Fibroblast of skin of abdomen (primary cell): ENCODE measurements at places on chromosomes 2 and 18.
A peak's percentile ranks its signal among the peaks of the same experiment; 100 is the strongest.

- DNase-seq: no peak
Observed at GRCh38 chr18:57258131-57258777, 94.1 kb upstream of the ST8SIA3 start.

GRCh38 chr18:62450546-62451410, 72.0 kb upstream of the ZCCHC2 start:
- peak; percentile 36 for DNase-seq

GRCh38 chr2:47546994-47547393, 144.0 kb downstream of the MSH2 start:
- no peak for DNase-seq

DNA sequence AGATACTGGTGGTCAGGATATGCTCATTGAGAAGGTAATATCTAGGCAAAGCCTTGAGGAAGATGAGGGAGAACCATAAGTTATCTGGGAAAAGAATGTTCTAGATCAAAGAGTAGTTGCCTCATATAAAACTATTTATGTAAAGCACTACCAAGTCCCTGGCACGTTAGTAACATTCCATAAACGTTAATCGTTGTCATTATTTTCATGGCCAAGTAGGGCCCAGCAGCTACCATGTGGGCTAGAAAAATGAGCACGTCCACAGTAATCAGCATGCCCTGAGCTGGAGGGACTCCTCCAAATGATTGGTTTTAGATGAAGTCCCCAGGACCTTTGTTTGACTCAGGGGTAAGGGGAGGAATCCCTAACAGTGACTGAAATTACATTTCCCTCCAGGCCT, 32.7 kb upstream of the AFTPH start:
- DNase-seq: peak; percentile 36

- DNase-seq: no peak
Observed at GRCh38 chr2:130385709-130386108, 29.9 kb downstream of the PTPN18 start.

- DNase-seq: no peak
Observed at GRCh38 chr2:158501301-158501700, 44.5 kb downstream of the PKP4 start.

- no peak for DNase-seq
Observed at GRCh38 chr2:187017438-187017837, 168.5 kb upstream of the ZSWIM2 start.

DNA sequence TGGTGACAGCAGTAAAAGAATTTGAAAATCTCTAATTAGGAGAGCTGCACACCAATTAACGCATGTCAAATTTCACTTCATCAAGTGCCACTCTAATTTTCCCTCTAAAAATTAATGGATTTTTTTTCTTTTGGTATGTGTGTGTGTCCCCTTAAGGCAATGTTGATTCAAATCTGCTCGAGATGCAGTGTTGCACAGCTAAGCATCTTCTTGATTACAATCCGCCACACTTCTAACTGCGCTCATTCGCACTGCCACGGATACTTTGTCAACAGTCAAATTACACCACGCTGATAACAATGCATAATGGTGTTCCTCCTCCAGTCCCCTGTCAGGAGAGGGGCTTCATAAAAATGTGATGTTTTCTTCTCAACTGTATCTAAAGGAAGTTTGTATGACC, 261.4 kb downstream of the MEIS1 start:
- no peak for DNase-seq

GRCh38 chr18:3444954-3445353, 5.0 kb upstream of the TGIF1 start:
- no peak for DNase-seq

- DNase-seq: peak; percentile 31
Observed at GRCh38 chr2:23486684-23487075, 101.7 kb downstream of the KLHL29 start.

DNA sequence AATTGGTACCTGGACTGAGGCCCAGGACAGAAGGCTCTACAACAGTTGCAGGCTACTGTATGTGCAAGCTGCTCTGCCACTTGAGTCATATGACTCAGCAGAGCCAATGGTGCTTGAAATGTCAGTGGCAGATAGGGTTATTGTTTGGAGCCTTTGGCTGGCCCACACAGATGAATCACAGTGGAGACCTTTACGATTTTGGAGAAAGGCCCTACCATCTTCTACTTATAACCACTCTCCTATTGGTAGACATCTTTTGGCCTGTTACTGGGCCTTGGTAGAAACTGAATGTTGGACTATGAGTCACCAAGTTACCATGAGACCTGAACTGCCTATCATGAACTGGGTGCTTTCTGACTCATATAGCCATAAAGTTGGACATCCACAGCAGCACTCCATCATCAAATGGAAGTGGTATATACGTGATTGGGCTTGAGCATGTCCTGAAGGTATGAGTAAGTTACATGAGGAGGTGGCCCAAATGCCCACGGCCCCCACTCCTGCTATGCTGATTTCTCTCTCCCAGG, 88.9 kb upstream of the NRXN1 start:
- DNase-seq: no peak

- no peak for DNase-seq
Observed at GRCh38 chr2:232876161-232876977, 6.3 kb downstream of the SNORC start.

GRCh38 chr2:11454824-11455223, 11.1 kb downstream of the E2F6 start:
- no peak for DNase-seq

DNA sequence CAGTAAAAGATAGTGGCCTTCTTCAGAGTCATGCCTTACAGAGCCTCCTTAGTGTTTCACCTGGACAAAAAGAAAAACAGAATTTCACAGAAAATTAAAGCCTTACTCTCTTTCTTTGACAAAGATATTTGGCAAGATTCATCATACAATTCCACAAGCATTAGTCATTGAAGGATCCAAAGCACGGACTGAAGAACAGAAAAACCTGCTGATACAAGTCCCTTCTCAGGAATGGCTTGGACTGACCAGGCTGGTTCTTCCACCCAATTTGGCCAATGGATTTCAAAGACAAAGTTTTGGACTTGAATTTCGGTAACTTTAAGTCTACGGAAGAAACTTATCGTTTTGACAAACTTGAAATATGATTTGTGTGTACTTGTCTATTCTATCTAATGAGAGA, 39.1 kb upstream of the GALNT3 start:
- peak; percentile 67 for DNase-seq

GRCh38 chr2:96258166-96259022, 7.4 kb downstream of the TMEM127 start:
- DNase-seq: no peak

- DNase-seq: no peak
Observed at GRCh38 chr2:218419630-218420216, 800 bp downstream of the VIL1 start.

GRCh38 chr2:7621018-7621814, 704.0 kb downstream of the RNF144A start:
- peak; percentile 21 for DNase-seq

DNA sequence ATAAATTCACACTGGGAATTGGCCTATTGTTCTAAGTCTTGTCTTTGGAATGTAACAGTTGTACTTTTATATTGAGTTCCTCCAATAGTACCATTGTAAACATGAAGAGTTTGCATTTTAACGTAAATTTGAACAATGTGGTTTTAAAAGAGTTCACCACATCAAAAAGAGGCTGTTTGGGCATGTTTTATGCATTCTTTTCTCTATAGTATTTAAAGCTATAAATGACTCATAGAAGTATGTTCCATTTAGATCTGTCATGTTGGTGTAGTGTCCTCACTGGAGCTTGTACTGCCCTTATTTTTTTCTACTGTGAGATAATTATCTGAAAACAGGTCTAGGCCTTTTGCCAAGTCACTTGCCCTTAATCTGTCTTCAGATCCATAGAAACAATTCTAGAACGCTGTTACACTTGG, 141.9 kb downstream of the RHBDD1 start:
- peak; percentile 87 for DNase-seq

GRCh38 chr2:55862246-55862645, 61.3 kb downstream of the EFEMP1 start:
- DNase-seq: peak; percentile 95

- no peak for DNase-seq
Observed at GRCh38 chr2:49351560-49351959, 197.2 kb upstream of the FSHR start.

DNA sequence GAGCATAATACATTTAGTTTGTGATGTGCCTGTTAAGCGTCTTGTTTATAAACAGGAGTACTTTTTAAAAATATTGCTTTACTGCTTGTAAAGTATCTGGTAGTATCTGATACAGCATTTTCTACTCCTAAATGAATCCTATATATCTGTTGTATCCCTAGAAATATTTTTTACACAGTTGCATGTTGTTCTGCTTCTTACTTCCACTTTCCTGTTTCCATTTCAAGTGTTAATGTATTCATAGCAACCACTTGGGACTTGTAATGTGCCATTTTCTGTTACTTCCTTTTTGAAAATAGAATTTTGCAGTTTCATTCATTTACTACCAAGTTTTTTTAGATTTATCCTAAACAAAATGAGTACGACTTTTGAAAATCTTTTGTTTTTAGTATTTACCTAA, 24.9 kb downstream of the CCNT2 start:
- no peak for DNase-seq
